Fibroblast of gingiva (primary cell): ENCODE measurements at places on chromosomes 3 and 15.

GRCh38 chr3:186496635-186497034 lies 47.5 kb downstream of the CRYGS start:
- DNase-seq = no peak

DNA sequence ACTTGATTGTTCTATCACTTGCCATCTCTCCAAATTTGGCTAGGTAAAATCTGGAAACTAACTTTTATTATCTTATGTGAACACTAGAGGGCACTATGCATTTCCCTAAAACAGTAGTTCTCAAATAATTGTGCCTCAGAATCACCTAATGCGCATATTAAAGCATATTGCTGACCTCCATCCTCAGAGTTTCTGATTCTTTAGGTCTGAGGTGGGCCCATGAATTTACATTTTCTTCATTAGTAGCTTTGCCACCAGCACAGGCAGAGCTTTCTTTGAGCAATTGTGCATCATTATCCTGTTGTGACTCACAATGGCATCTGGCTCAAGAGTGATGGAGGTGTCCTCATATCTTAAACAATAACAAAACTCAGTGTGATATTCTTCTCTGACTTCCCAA lies 17.5 kb upstream of the BCHE start:
- no peak for DNase-seq

DNA sequence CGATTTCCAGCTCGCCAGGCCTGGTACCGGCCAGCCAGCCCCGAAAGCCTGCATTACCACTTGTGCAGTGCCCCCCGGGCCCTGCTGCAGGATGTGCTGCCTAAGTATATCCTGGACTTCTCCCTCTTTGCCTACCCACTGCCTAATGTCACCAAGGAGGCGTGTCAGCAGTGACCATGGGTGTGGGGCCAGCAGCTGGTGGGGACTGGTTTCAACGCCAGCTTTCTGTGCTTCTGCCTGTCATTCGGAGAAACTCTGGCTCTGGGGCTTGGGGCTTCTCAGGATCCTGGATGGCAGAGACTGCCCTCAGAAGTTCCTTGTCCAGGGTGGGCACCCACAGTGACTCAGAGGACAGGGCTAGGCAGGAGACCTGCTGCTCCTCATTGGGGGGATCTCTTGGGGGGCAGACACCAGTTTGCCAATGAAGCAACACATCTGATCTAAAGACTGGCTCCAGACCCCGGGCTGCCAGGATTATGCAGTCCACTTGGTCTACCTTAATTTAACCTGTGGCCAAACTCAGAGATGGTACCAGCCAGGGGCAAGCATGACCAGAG lies 1.5 kb downstream of the CHST14 start:
- DNase-seq = no peak

- DNase-seq = peak; percentile 35
Observed at GRCh38 chr3:161559177-161559998, 62.8 kb downstream of the OTOL1 start.

DNA sequence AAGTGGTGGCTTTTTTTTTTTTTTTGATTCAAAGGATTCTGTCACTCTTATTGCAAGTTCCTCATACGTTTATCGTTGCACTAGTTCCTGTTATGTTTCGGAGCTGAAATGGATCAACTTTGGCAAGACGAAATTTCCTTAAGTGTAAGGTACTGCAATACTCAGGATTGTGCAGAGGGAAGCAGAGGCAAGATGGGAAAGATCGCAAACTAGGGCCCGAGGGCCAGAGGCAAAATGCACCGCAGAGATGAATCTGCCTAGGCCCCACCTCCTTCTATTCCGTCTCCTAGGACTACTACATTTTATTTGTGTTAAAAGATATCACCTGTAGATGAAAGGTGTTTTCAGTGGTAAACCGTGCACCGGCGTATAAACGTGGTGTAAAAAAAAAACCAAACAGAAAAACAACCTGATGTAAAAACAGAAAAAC lies 331 bp downstream of the RNU6-1 start:
- peak; percentile 22 for DNase-seq

DNA sequence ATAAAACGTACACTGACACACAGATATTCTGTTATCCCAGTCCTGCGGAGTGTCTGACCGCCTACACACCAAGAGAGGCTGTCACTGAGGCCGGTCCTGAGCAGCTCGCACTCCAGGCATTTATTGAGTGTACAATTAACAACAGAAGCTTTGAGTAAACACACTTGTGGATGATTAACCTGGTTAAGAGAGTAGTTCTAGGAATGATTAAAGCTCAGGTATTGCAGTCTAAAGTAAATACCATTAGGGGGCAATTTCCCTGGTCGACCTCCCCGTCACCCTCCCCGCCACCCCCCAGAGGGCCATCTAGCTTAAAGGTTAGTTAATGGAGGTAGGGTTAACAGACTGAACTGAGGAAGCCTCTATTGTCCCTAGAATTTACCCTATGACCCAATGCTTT lies 1278.5 kb downstream of the NSUN3 start:
- no peak for DNase-seq

DNA sequence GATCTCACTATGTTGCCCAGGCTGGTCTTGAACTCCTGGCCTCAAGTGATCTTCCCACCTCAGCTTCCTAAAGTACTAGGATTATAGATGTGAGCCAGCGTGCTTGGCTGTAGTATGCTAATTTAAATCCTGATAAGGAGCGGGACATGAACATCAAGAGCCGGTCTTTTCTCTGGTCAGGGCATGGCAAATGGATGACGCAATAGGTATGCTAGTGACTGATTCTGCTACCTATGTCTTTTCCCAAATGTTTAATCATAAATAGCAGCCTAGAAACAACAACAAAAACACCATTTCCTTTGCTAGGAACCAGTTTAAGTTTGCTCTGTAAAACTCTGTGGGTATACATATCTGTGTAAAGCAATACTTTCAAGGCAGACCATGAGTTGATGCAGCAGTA lies 64.7 kb downstream of the STARD9 start:
- DNase-seq = no peak

- DNase-seq = peak; percentile 65
Observed at GRCh38 chr15:35289024-35289617, 204.0 kb upstream of the NANOGP8 start.

- DNase-seq = no peak
Observed at GRCh38 chr15:91488452-91488851, 365.1 kb upstream of the SLCO3A1 start.

GRCh38 chr3:185831195-185831594 lies 6.4 kb upstream of the IGF2BP2 start:
- DNase-seq = no peak
